LNCaP clone FGC (cell line): ENCODE measurements at places on chromosomes 1 and 21.

DNA sequence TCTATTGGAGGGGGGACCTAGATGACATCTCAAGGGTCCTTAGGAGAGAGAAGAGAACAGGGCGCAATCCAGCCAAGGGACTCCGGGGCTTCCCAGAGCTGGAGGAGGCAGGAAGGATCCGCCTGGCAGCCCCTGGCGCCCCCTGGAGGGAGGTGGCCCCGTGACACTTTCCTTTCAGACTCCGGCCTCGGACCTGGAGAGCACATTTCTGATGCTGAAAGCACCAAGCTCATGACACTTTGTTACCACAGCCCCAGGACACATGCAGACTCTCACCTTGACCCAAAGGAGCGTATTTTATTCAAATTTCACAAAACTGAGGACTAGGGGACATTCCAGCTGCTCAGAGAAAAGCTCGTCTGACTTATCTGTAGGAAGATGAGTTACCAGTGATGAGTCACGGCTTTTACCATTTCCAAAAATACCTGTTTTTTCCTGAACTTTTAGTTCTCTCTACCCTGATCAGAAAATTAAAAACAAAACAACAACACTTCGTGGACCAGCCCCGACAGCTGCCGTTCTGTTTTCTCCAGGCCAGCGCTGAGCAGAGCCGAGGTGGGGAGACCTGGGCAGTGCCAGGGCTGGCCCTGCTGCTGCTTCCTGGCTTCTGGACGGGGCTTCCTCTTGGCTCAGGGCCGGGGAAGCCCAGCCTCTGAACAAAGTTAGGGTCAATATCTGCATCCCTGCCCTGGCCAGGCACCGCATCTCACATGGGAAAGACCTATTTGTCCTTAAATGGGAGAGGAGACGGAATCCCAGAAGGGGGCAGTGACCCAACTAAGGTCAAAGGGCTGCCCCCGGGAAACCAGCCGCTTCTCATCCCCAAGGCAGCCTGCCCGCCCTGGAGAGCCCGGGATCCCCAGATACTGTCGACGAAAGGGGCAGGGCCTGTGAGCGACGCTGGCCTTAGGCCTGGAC lies 21.6 kb upstream of the POFUT2 start:
- no peak for DNase-seq

- no peak for DNase-seq
Measured at GRCh38 chr21:29194847-29195246, 64.4 kb downstream of the MAP3K7CL start.

GRCh38 chr1:41358131-41359021 lies 2.9 kb upstream of the FOXO6 start:
- DNase-seq, result no peak

GRCh38 chr1:7932524-7933138 lies 8.0 kb downstream of the TNFRSF9 start:
- no peak for DNase-seq

DNA sequence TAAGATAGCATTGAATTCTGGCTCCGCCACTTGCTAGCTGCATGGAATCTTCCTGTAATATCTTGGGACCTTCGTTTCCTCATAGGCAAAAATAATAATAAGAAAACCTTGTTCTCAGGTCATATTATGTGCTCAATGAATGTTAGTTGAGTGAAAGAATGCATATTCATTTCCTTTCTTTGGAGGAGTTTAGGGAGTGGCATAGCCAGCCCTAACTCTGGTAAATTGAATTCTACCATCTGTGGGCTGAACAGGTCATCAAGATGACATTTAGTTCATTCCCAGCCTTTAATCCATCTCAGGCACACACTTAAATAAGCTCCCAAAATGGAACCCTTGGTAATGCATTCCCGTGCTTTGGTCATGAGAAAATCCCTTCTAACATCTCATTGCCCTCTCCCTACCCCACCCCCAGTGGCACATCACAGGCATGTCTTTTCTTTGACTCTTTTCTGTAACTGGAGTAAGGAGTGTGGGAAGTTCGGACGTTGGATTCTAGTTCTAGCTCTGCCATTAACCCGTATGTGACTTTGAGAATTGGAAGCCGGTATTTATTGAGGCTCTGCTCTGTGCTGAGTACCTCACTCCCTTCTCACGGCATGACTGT lies 13.2 kb upstream of the MYOG start:
- no peak for DNase-seq

DNA sequence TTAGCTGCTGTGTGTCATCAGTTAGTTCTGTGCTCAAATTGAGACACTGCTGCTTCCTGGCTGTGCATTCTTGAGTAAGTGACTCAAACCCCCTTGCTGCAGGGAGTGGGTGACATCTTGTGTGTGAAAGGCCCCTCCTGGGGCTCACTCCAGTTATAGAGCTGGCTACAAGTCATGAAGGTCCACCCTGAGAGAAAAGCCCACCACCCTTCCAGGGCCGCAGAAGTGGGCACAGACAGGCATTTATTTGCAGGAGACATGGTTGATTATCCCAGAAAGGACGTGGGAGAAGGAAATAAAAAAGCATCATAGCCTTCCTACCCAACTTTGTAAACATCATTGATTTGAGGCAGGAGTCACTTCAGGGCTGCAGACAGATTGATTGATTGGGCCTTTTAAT lies 550.6 kb downstream of the MATN1 start:
- DNase-seq, result no peak

GRCh38 chr1:119298687-119299303 lies 69.8 kb upstream of the HAO2 start:
- no peak for DNase-seq

DNA sequence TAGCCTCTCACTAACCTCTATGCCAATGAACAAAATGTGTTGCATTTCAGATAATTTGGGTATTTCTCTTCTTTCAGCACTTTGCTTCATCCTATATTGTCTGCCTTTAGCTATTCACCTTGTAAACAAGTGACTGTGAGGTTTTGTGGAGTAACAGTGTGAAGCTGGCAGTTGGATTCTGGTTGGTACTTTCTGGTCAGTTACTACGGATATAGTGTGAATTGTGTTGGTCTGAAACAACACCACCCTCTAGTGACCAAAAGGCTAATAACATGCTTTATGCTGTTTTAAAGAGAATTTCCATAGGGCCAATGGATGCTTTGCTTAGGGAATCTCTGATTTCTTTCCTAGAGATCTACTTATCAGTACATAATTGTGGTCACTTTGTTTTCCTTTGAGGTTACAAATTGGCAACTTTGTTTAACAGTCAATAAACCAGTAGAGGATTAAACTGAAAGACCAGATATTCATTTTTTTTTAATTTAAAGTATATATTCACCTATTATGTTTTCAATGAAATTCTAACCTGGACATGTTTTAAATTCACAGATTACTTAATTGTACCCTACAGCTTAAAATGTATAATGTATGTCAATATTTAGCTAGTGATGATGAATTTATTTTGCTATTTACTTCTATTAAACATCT lies 2.5 kb upstream of the PTGER3 start:
- peak; percentile 48 for DNase-seq

DNA sequence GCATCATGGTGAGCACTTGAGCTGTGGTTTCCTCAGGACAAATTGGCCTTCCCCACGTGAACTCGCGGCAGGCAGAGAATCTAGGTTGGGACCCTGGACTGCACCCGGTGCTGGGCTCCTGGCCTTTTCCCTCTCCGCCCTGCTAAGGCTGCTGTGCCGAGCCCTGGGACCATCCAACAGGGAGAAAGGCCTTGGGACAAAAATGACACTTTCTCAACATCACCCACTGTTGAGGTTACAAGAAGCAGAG lies 9.2 kb upstream of the UMODL1 start:
- no peak for DNase-seq

DNA sequence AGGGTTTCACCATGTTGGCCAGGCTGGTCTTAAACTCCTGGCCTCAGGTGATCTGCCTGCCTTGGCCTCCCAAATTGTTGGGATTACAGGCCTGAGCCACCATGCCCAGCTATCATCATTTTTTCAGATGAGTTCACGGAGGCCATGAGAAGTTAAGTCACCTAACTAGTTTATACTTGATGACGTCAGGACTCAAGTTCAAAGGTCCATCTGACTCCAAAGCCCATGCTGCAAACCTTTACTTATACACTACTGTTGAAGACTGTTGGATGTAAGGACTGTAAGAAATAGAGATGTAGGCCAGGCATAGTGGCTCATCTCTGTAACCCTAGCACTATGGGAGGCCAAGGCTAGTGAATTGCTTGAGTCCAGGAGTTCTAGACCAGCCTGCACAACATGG lies 40.8 kb upstream of the STMN1 start:
- no peak for DNase-seq

DNA sequence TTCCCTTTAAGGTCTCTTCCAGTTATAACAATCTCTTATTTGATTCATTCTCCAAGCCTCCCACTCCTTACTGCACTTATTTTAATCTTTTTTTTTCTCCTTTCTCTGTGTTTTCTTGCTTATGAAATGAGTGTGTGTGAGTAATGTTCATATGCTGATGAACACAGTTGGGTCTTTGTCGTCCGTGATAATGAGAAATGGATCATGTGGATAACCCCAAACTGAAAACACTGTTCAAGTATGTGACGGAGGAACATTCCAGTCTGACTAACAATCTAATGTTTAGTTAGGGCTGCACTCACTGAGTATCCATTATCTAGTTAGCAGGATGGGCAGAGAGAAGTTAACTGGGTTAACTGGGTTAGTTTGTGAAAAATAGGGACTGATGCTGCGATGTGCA lies 253.1 kb upstream of the DUSP10 start:
- no peak for DNase-seq

- DNase-seq, result no peak
Measured at GRCh38 chr1:59076612-59077011, 220.3 kb upstream of the FGGY start.

DNA sequence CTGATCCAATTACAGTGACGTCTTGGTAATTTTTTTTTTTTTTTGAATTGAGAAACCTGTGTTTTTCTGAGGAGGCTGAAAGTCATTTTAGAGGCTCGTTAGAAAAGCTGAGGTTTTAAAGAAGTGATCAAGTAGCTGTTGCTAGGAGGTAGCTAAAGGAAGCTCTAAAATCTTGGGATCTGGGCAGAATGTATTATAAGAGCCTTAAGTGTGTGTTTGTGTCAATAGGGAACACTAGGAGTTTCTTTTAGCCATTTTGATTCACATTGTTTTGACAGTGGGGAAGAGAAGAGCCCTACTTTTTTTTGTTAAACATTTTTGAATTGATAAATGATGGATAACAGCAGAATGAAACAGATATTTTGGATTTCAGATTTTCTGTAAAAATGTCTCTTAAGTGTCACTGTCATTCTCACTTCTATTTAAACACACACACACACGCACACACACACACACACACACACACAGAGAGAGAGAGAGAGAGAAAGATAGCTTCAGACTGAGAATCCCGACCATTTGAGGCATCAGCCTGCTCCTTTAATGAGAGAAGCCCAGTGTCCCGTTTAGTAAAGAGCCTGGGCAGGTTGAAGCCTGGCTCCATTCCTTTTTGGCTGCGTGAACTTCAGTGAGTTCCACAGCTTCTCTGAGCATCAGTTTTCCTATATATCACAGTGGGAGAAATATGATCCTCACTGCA lies 79.1 kb upstream of the GPR88 start:
- DNase-seq, result no peak

DNA sequence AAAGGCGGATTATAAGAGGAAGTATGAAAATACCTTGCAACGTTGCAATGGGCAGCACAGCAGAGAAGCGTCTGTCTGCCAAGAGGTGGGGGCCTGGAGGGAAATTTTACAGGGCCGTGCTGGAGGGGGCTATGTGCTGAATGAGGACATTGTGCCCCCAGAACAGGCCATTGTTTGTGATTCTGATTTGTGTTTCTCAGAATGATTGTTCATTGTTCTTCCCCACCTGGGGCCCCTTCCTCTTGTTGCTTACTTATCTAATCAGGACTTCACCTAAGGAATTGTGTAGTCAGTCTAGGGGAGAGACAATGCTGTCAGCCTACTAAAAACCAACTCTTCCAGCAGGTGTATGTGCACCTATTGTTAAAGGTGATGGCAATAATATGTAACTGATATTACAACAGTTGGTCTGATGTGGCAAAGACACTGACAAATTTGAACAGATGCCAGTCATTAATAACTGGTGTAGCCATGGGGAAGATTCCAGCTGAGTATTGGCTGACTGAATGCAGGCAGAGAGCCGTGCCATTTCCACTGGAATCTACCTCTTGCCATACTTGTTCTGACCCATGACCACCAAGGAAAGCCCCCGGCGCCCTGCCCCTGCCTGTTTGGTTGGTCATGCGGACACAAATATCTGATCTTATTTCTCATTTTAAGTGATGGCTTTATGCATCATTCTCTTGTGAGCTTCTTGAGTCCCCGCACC lies 45.2 kb upstream of the PSEN2 start:
- DNase-seq, result no peak

DNA sequence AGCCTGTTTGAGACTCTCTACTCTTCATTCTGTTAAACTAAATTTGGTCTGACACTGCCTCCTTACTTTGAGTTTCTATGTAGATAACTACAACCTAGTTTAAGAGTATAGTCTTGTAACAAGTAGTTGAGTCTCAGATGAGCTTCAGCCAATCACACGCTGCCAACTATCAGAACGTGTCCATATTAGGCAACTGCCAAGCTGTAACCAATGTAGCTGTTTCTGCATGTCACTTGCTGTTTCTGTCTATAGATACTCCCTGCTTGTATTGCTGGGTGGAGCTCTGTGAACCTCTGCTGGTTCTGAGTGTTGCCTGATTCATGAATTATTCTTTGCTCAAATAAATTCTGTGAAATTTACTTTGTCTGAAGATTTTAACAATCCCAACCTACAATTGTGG lies 452.6 kb upstream of the NR5A2 start:
- DNase-seq, result no peak

DNA sequence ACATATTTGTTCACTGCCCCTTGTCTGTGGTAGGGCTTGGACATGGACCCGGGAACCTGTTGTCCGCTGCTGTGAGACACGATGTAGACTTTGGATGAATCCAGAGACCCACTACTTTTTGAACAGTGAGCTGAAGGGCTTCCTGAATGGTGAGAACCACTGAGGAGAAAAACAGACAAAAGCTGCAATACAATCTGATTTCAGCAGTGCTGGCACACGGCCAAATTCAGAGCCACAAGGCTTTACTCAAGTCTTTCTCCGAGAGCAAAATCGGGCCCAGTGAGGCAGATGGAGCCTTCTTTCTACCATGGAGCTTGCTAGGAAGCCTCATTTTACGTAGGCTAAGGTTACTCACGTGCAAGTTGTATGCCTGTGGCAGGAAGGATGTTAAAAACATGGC lies 197.6 kb downstream of the SIPA1L2 start:
- DNase-seq, result no peak

- DNase-seq, result no peak
Measured at GRCh38 chr1:89929467-89930063, 65.3 kb upstream of the ZNF326 start.

- DNase-seq, result peak; percentile 30
Measured at GRCh38 chr1:15046487-15047165, 106.9 kb upstream of the TMEM51 start.

DNA sequence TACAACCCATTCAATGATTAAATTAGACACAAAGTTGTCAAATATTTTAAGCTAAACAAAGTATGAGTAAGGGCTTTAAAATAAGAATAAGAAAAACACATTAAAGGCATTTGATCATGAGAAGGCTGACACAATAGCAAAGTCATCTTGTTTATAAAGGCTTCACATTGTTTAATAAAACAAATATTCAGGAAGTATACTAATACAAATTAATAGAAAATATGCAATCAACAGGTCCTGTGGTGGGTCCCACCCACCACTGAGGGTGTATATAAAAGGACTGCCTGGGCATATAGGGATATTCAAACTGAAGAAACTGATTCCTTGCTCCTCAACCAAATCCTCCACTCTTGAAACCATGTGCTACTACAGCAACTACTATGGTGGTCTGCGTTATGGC lies at the start of gene KRTAP20-2:
KRTAP20-2 (plus strand) TSS at position 301 of the 400 bp plus-strand sequence; CDS start at position 359, 58 bp downstream.
- DNase-seq, result no peak
